BJ (cell line): ENCODE measurements at places on chromosomes 6 and 20.
A peak's percentile ranks its signal among the peaks of the same experiment; 100 is the strongest.

- DNase-seq = no peak
Observed at GRCh38 chr6:61711849-61712248, 574.2 kb downstream of the KHDRBS2 start.

DNA sequence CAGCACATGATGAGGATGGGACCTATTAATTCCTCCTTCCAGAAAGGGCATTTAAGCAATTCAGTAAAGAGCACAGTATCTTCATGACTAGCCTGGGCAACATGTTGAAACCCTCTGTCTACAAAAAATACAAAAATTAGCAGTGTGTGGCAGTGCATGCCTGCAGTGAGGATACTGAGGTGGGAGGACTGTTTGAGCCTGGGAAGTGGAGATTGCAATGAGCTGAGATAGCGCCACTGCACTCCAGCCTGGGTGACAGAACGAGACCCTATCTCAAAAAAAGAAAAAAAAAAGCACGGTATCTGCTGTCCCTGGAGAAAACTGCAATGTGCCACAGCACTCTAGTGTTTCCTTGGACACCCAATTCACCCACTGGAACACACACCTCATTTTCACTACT is 18.4 kb downstream of the SAMD3 start:
- DNase-seq = no peak

GRCh38 chr20:53575481-53576194 is 18.0 kb downstream of the ZNF217 start:
- DNase-seq = no peak

GRCh38 chr6:26194816-26195375 is 107.7 kb downstream of the HFE start:
- no peak for DNase-seq

DNA sequence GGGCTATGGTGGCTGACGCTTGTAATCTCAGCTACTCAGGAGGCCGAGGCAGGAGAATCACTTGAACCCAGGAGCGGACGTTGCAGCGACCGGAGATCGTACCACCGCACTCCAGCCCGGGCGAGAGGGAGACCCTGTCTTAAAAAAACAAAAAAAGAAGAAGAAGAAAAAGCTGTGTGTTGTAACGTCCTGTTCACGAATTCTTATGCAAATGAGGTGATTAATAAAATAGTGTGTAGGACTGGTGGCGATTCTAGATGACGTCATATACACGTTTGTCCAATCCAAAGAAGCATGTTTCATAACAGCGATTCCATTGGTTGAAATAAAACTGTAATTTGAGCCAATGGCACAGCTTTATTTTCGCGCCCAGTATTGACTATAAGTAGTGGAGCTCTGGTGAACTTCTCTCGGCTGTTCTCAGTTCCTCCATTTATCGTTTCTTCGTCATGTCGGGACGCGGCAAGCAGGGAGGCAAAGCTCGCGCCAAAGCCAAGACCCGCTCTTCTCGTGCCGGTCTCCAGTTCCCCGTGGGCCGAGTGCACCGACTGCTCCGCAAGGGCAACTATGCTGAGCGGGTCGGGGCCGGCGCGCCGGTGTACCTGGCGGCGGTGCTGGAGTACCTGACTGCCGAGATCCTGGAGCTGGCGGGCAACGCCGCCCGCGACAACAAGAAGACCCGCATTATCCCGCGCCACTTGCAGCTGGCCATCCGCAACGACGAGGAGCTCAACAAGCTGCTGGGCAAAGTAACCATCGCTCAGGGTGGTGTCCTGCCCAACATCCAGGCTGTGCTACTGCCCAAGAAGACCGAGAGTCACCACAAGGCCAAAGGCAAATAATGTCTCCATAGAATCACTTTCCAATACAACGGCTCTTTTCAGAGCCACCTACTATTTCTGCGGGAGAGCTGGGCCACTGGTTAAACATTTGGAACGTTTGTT is 47.0 kb downstream of the OR2B2 start:
- DNase-seq = peak; percentile 93

DNA sequence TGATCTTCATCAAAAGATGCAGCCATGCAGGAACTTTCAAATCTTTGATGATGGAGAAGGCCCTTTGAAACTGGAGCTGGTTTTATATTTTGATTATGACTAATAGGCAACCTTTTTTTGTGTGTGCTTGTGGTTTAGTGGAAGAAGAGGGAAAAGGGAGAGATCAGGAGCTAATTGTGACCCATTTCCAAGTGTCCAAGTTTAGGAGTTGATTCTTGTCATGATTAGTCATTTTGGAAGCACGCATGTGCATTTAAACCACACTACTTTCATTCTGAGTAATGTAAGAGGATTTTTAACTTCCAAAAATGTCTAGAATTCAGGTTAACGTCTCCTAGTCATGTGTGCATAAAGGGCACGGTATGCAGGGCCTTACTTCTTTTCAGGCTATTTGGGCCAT is 3.5 kb downstream of the FOXO3 start:
- peak; percentile 96 for DNase-seq

GRCh38 chr20:49579874-49580812 is 12.2 kb upstream of the PTGIS start:
- no peak for DNase-seq

- DNase-seq = no peak
Observed at GRCh38 chr20:47243003-47243402, 113.5 kb downstream of the ZMYND8 start.

DNA sequence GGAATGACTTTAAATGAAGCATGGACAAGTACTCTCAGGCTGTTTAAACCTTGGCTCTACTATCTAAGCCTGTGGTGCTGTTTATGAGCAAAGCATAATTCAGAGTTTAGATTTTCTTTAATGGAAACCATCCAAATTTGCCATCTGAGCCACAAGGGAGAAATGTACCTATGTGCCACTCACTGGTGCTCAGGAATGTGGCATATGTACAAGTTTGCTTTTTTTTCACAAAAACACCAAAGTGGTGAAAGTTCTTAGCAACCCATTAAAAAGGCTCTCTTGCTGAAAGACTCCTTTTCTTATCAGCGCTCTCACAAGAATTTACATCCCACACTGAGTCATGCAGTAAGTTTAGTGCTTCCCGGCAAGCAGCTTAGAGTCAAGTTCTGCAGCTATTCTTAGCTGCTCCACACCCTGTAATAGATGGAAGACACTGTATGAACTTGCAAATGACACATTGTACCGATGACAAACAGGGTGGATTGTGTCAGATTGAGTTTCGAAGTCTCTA is 57.3 kb upstream of the MLIP start:
- DNase-seq = peak; percentile 74

- no peak for DNase-seq
Observed at GRCh38 chr20:12074111-12074655, 156.5 kb downstream of the BTBD3 start.

GRCh38 chr6:87687296-87687695 is 14.7 kb downstream of the AKIRIN2 start:
- no peak for DNase-seq

GRCh38 chr20:42565235-42565995 is 624.3 kb downstream of the PTPRT start:
- DNase-seq = no peak

DNA sequence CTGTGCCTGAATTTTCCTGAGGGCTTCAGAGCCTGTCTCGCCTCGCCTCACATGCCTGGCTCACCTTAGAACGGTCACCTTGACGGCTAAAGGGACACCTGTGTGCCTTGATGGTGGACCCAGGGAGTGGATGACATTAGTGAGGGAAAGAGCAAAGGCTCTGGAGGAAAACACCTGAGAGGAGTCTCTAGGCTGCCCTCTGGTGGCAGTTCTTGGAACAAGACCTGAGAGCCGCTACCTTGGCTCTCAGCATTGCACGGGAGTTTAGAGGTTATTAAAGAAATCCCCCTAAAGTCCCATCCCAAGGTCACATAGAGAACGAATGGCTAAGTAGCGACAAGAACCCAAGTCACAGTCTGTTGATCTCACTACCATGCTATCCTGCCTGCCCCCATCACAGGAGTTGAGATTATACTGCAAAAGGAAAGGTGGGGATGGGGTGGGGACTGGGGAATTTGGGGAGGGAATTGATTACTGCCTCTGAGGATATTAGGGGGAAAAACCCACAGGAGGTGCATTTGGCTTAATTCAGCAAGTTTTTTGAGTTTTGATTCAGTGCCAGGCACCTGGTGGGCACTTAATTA is 7.9 kb upstream of the CDSN start:
- DNase-seq = no peak

- no peak for DNase-seq
Observed at GRCh38 chr6:143652841-143653331, 24.9 kb upstream of the PHACTR2 start.

DNA sequence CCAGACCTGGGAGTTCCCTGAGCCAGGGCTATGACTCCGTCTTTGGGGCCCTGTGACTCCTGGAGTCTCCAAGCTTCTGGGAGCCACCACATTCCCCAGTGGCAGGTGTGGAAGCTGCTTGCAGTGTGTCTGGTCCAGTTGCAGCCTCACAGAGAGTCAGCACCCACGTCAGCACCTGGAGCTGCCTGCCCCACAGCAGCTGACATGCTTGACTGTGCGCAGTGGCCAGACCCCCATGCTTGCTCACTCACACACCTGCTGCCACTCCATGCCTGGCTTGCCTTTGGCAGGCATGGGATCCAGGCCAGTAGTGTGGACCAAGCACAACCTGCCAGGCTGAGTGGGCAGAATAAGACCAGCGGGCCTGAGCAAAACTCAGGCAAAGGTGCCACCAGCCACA is 31.0 kb upstream of the ASIP start:
- no peak for DNase-seq

- no peak for DNase-seq
Observed at GRCh38 chr20:54475334-54476168, at the start of gene DOK5. DOK5 (plus strand) TSS chr20:54475593; CDS start chr20:54475947, 354 bp downstream.

DNA sequence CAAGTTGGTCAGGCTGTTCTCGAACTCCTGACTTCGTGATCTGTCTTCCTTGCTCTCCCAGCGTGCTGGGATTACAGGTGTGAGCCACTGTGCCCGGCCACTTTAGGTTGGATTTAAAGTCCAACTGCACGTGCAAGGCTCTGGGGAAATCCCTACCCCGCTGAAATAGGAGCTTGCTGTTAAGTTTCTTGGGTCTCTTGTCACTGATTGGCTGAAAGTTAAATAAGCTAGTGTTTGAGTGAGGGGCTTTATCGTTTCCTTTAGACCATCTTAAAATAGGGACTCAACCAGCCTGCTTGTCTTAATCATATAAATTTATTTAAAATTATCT is 11.1 kb upstream of the SERINC1 start:
- DNase-seq = no peak

DNA sequence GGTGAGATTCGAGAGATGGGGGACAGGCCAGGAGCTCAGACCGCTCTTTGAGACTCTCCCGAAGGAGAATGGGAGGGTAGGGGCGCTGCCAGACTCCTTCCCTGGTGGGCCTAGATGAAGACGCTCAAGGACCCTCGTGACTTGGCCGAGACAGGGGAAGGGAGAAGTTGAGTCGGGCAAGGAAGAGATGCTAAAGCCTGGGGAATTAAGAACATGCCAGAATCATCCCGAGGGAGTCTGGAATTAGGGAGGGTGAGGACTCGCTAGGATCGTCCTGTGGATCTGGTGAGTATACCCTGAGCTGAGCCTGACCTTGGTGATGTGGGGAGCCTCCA is 529 bp downstream of the UBE2C start:
- DNase-seq = no peak

GRCh38 chr6:164185471-164185871 is 771.0 kb downstream of the QKI start:
- DNase-seq = no peak

DNA sequence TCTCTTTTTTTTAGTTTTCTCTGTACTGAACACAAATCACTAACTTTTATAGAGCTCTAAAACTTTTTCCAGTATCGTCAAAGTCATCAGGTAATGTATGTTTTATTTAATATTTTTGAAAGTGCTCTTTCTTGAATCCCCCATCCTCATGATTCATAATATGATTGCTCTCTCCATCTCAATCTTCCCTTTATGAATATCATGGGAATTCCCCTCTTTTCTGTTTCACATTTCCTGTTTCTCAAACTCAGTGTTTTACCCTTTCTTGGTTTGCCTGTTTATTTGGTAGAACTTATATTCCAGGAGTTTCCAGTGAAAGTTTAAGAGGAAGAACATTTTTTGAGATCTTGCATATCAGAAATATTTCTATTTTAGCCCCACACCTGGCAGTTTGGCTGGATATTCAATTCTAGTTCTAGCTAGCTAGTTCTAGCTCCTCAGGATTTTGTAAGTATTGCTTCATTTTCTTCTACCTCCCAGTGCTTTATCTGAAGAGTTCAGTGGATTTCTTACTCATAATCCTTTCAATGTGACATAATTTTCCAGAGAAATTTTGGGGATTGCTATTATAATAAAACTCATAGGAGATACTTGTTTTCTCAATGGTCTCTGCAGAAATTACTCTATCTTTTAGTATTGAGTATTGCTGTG is 6.1 kb upstream of the C6orf58 start:
- DNase-seq = no peak

DNA sequence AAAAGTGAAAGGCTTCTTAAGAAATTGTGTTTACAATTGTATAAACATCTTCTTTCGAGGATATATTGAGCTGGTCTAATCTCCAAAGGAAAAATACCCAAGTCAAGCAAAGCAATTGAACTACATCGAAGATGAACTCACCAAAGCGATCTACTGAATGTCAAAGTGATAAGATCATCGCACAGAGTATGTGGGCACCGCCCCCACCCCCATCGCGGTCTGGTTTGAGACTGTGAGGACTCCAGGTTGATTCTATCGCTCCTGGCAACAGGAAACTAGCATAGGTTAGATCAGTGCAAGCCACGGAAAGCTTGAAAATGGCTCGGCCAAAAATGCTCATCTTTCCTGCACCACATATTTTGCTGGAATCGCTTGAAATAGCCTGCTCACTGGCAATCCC is 133.2 kb upstream of the RPS6KA2 start:
- DNase-seq = no peak

DNA sequence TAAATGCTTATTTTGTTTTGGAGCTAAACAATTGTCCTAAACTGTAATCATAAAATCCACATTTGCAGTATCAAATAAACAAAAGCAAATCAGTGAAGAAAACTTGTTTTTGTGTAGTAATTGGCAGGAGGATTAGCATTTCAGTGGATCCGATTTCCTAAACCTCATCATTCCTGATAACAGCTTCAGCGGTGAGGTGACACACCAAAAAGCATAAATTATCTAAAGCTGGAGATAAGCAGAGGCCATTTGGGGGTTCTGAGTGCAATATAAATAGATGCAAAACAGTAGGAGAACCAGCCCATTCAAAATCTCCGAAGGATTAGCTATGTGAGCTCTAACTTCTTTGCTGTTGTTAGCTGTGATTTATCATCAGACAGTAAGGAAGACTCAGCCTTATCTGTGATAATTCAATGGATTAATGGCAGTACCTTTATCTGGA is 235.8 kb downstream of the EPHA7 start:
- DNase-seq = no peak

DNA sequence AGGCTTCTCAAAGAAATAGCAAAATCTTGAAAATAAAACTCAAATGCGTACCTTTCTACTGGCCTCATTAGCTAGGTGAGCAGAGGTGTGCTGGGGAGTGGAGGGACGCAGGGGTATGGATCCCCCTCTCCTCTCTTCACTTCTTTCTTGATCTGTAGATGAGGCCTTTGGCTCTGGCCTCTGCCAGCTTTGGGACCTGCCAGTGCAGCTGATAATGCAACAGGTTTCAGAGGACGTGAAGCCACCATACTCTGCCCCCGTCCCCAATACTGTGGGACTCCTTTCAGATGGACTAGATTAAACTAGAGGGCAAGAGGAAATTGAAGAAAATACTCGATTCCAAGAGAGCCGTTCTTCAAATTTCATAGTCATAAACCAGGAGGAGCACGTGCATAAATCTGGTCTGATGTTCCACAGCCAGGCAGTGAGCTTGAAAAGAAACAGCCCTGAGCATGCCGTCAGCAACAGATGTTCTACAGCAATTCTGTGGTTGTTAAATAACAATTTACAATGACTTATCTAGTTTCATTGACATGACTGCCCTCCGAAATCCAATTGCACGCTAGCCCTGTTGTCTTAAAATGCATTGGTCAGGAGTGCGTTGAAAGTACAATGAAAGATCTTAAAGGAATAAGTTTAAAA is 245.3 kb upstream of the FOXQ1 start:
- DNase-seq = no peak
